ENCODE measurements at places on chromosomes 2 and 18.

DNA sequence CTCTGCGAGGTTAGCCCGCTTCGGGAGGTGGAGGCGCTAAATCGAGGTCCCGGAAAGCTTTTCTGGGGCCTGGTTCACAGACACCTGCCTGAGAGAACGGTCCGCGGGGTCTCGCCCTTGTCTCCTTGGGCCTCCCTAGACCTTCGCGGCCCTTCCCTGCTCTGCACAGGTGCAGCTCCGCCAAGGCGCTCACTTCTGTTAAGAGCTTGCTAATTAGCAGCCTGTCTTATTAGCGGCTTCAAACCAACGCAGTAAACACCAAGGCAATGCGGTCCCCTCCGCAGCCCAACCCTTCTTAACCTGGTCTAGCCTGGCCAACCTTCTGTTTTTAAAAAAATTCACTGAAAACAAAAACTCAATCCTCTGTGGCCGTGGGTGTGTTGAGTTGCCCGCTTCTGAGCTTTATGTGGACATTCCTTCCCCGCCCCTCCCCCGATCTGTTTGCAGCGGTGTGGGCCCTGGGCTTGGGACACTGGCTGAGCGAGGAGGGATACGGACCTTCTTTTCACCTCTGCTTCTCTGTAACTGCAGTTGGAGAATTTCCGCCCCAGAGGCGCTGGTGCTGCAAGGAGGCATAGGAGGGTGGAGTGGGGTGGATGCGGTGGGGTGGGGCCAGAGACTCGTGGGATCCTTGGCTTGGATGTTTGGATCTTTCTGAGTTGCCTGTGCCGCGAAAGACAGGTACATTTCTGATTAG, 3.4 kb upstream of the HOXD4 start:
- DNase-seq: no peak

DNA sequence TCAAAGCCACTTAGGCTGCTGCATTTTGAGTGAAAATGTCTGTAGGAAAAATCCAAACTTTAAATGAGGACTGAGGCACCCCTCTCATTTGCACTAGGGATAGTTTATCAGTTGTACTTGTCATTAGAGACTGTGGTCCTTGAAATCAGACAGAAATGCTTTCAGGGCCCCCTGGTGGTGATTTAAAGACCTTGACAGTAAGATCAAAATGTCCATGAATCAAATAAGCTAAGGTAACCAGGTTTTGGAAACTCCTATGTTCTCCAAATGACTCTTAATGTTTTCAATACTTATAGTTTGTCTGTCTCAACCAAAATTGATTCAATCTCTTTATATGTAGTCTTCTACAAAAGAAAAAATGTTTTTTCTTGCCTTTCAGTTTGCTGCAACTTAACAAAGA, 28.8 kb upstream of the DDX18 start:
- no peak for DNase-seq

- no peak for DNase-seq
These were observed 117.3 kb downstream of the CDC42EP3 start for GRCh38 chr2:37554155-37554510.

- DNase-seq: no peak
These were observed 270.7 kb downstream of the HAUS1 start for GRCh38 chr18:46374850-46375249.

DNA sequence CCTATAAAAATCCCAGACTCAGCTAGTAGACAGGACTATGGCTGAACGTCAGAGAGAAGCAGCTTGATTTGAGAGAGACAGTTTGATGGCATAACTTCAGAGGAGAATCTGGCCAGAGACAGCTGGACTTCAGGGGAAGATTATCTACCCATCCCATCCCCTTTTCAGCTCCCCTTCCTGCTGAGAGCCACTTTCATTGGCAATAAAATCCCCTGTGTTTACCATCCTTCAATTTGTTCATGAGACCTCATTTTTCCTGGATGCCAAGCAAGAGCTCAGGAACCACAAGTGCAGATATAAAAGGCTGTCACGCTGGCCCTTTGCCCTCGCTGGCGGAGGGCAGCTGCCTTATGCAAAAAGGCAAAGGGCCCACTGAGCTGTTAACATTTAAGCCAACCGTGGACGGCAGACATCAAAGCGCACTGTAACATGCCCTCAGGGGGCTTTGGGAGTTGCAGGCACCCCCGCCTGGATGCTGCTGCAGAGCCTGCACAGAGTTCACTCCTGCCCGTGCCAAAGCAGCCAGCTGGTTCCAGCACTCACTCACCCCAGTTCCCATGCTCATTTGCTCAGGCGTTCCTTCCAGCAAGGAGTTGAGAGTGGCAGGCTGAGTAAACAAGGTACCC, 164.3 kb upstream of the PGAP1 start:
- DNase-seq: no peak

GRCh38 chr2:175126661-175127060, 41.3 kb downstream of the ATF2 start:
- DNase-seq: no peak

- DNase-seq: no peak
These were observed 226.8 kb upstream of the CHST9 start for GRCh38 chr18:27411911-27412310.

DNA sequence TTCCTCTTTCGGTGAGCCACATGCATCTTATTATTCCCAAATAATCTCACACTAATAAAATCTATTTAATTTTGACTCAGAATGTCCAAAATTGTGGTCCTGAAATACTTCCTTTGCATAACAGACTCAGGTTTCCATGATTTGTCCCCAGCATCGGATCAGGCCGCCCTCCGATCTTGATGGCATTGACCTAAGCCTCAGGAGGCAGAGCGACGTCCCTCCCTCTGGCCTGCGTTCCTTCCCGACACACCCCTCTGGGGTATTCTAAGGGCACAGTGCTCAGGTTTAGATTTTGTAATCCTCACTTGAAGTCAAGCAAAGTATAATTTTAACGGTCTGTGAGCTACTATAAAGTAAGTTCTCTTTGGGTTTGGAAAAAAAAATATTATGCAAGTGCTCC, 857.7 kb downstream of the GALR1 start:
- DNase-seq: no peak

DNA sequence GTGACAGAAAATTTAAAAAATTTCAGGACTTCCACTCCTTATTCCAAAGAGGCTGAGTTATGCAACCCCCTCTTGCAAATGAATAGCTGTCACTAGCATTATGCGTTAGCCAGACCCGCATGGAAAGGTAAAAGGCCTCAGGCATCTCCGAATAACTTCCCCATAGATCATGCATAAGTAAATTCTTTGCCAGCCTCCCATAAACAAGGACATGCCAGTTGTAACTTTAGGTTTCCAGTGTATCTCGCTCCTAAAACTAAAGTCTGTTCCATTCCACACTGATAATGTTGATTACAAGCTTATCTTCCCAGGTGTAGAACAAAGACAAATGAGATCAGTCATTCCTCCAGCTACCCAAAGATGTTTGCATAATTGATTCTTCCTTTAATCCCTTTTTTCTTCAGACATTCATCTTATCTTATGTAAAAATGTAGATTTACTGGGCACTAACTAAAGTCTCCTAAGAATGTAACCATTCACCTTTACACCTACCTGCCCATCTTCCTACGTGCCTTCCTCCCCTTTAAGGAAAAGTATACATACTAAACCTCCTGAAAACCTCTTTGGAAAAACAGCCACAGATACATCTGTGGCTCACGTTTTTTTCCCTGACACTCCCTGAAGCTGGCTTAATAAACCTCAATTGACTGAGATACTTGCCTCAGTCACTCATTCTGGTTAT, 13.6 kb upstream of the NFU1 start:
- no peak for DNase-seq

DNA sequence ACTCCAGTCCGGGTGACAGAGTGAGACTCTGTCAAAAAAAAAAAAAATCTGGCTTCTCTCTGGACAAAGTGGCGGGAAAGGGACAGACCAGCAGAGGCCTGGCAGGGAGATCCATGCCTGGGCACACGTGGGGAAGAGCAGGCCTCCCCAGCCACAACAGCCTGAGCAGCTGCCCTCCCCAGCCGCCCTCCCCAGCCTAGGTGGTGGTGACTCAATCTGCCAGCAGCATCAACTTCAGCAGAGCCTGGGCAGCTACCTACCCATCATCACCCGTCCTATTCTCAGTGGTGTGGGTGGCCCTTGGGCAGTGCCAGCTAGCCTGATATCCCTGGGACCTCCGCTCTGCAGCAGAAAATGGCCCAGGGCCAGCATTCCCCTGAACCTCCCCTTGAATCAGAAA, 612.4 kb downstream of the FBXO15 start:
- no peak for DNase-seq

DNA sequence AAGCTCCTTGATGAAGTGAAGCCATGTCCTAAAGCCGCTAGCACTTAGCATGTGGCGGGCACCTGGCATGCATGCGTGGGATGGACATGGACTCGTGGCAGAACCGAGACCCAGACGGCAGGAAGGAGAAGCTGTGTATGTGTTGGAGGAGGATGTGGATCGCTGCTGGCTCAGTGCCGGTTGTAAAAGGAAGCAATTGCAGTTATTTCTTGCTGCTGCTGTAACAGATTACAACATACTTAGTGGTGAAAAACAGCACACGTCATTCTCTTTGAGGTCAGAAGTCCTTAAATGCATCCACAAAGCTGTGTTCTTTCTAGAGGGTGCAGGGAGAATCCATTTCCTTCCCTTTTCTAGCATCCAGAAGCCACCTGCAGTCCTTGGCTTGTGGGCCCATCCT, 74.6 kb downstream of the AGAP1 start:
- DNase-seq: no peak

DNA sequence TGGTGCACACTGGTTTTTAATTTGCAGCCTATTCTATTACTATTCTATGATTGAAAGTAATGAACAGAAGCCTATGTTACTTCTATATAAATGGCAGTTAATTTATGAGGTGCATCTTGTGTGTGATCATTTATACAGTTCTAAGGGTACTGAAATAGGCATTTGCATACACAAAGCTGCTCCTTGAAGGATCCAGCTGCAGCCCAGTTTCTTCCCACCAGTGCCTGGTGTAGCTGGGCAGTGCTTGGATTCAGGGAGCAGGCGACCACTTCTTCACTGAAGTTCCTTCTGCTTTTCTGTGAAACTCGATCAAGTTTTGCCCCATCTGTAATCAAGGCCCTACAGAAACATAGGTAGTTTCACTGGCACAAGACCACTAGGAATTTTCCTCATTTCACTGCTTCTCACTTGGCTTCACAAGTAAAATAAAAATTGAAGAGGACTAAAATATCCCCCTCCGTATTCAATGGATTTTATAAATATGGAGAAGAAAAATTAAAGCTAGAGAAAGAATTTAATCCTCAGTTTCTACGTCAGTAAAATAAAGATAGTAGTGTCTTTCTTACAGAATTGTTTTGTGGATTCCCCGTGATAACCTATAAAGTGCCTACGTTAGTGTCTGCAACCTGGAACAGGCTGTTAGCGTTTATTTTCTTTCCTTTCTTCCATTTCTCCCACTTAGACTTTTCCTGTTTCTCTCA, 1.7 kb upstream of the LPIN2 start:
- DNase-seq: no peak

DNA sequence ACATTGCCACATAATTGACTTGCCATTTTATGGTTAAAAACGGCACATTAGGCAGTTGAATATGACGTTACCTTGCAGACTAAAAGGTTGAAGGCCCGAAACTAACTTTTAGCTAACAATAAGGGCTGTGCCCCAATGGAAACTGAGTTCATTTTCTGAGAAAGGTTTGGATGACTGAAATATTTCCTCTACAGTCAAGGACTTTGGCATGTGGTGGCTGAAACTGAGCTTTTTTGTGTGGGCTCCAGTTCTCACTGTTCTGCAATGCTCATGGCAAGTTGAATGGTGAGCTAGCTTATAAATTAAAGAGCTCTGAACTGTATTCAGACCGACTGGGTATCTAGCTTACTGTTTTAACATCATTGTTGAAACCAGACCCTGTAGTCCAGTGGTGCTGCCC, 23.8 kb upstream of the TXNDC2 start:
- DNase-seq: no peak

- DNase-seq: no peak
These were observed 31.3 kb downstream of the PSTPIP2 start for GRCh38 chr18:46040747-46041104.

DNA sequence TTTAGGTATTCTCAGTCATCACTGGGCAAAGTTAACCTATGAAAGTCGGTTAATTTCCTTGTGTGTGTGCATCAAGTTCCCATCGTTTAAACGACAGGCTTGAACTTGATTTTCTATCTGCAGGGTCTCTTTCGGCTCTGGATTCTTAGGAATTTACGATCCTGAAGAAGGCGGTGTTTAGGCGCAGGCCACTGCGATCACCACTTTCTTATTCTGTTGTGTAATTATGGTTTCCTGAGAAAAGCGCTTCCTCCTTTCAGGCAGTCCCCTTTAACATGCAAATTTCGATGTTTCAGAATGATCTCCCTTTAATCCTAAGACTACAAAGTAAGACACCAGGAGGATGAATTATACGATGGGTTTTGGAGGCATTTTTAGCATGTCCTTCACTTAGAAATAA, 27.9 kb upstream of the MBP start:
- no peak for DNase-seq

- no peak for DNase-seq
These were observed 33.5 kb downstream of the SOCS6 start for GRCh38 chr18:70322385-70322784.

DNA sequence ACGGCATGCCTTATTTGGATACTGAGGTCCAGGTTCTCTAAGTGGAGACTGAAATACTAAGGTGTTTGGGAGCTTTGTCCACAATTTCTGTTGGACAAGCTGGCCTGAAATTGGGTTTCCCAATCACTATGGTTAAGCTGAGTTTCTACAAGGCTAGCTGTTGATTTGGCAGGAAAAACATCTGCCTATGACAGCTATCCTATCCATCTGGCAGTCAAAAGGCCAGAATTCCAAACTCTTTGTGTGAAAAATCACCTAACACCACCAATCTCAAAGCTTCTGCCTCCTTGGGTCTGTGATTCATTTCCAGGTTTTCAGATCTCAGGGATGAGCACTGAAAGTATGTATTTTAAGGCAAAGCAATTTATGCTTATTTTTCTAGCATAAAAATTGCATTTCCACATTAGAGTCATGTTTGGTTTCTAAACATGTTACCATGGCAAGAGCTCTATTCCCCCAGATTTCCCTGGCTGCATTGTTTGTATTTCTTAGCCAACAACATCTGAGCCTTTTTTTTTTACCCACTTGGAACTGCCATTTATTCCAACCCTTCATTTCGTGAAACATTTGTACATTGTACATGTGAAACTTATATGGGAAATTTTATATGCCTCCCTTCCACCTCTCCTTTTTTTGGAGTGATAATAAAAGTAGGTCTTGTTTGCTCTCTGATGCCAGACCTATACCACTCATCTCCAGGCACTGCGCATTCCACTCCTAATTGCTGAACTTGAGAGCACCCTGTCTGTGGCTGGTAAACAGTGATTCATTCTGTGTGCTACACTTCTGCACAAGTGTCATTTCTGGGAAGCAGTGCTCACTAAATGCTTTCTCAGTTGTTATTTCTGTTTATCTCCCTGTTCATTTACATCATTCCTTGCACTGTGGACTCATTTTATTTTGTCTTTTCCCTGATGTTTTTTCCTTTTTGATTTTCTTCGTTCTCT, 15.9 kb upstream of the CCDC85A start:
- no peak for DNase-seq

DNA sequence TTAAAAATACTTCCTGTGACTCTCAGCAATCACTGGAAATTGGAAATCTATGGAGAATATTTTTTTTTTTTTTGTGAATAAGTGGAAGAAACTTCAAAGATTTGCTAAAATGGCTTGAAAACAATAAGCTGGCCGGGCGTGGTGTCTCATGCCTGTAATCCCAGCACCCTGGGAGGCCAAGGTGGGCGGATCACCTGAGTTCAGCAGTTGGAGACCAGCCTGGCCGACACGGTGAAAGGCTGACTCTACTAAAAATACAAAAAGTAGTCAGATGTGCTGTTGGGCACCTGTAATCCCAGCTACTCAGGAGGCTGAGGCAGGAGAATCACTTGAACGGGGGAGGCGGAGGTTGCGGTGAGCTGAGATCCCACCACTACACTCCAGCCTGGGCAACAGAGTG, 155.5 kb upstream of the CAVIN2 start:
- DNase-seq: no peak

GRCh38 chr2:206389164-206389563, 54.2 kb upstream of the ADAM23 start:
- no peak for DNase-seq
